ENCODE measurements at places on chromosomes 6 and 20.

- DNase-seq = no peak
Measured at GRCh38 chr20:19368351-19368750, 155.9 kb downstream of the SLC24A3 start.

GRCh38 chr6:52499026-52499425 lies 77.8 kb downstream of the TRAM2 start:
- DNase-seq = peak; percentile 72

- peak; percentile 67 for DNase-seq
Measured at GRCh38 chr6:26241033-26241895, 123.7 kb upstream of the BTN3A2 start.

- DNase-seq = no peak
Measured at GRCh38 chr6:32254761-32255198, 30.9 kb upstream of the NOTCH4 start.

GRCh38 chr6:39893286-39893685 lies 41.0 kb downstream of the MOCS1 start:
- DNase-seq = no peak

Data from GM23248 (cell line).